Prostate gland (tissue), 2 donors: ENCODE measurements at places on chromosomes 3 and 15. TPM values are rescaled to one million over a fixed set of nuclear protein-coding genes. Genes with fewer than 3 reads are reported as not detected.

GRCh38 chr3:83034806-83035703 is 1273.6 kb upstream of the GBE1 start:
- DNase-seq: no peak

- no peak for DNase-seq
Measured at GRCh38 chr3:181797431-181797830, 85.7 kb downstream of the SOX2 start.

GRCh38 chr15:34721802-34722438 is 32.9 kb downstream of the GJD2 start:
- DNase-seq: no peak

Gene HLTF
- total RNA-seq: 29.9 TPM

DNA sequence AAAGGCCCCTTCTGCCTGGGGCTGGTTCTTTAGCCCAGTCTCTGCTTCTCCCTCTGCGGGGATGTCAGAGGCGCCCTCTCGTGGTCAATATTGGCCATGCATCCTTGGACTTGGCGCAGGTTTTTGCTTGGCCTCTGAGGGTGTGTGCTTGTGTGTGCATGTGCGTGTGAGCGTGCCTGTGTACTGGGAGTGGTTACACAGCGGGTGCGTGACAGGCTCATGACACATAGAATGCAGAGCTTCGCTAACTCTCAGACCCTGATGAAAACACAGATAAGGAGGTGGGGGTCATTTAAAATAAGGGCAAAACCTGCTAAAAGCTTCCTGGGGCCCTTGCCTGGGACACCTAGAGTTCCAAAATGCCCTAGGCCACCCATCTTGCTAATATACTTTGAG is 160.9 kb downstream of the SMAD6 start:
- DNase-seq: peak; percentile 54

- no peak for DNase-seq
Measured at GRCh38 chr15:39710681-39711080, 72.0 kb downstream of the FSIP1 start.

GRCh38 chr15:52309154-52309548 is 13.5 kb upstream of the MYO5C start:
- DNase-seq: no peak

Gene SEMA3G
- 7.6 TPM for total RNA-seq

GRCh38 chr3:100436951-100437350 is 35.6 kb downstream of the LNP1 start:
- no peak for DNase-seq

Gene PIF1
- 9.8 TPM for total RNA-seq

DNA sequence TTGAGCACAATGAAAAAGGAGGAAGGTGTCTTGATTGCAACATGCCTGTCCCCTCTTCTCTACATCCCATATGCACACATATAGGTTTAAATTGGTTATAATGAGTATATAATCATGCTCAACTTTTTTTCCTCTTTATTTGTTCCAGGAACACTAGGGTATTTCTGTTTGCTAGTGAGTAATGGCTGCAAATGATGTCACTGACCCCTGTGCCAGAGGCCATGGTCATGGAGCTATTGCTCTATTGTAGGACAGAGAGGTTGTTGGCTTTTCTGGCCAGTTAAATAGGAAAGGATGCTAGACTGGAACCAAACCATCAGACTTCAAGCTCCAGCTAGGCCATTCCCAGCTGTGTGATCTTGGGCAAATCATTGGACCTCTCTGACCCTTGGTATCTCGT is 9.6 kb downstream of the ARHGEF3 start:
- no peak for DNase-seq

DNA sequence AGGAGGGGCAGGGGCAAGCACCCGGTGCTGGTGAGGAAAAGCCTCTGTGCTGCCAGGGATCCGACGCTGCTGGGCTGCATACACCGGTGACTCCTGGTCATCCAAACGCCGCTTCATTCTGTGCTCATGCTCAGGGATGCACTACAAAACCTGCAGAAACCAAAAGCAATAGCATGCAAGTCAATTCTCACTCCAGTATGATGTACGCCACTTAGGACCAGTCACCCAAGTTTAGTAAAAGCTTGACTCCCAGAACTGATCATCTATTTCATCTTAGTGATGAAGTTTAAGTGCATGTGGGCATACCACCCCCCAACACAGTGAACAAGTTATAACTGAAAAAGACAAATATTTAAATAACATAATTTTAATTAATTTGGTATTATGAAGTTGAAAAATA is 21.2 kb downstream of the SIN3A start:
- DNase-seq: no peak

Gene FILIP1L
- total RNA-seq: 28.2 TPM

Gene SPATA12
- 0.28 TPM for total RNA-seq

Gene ADAMTSL3
- total RNA-seq: 25.2 TPM

DNA sequence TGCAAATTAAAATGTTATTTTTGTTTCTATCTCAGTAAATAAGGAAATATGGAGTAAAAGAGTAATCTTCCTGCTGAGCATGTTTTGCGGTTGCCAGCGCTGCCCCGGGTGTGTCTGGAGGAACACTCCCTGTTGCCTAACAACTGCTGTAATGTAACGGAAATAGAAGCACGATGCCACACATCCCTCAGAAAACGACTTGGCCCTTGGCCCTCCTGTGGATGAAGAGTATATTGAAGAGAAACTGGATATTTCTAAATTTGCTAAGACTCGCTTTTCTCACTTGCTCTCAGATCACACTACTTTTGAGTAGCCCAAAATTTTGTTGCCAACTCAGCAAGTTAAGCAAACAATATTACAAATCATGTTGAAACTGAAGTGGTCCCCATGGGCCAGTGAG is 18.9 kb downstream of the CX3CR1 start:
- peak; percentile 37 for DNase-seq

GRCh38 chr3:21330293-21330692 is 420.7 kb downstream of the ZNF385D start:
- DNase-seq: no peak

DNA sequence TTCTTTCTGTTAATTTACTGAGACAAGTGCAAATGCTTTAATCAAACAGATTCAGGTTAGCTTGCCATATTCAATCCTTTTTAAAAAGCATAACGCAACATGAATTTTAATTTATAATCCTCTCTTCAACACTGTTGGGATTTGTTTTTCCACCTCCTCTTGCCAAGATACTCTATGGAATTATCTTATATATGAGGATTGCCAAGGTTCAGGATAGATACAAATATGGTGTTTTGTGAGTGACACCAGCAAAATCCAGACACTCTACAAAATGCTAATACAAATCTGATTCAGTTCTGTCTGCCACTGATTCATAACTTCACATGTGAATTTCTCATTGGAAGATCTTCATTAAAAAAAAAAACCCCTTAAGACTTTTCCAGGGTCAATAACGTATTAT is 104.8 kb downstream of the FBN1 start:
- DNase-seq: no peak

GRCh38 chr15:74725225-74725774 is at the start of gene CYP1A1:
Gene CYP1A1 (minus strand): TSS chr15:74725528. CDS start chr15:74723097, 2,431 bp downstream.
- no peak for DNase-seq
